Brain microvascular endothelial cell (primary cell): ENCODE measurements at places on chromosomes 3 and 15.

- no peak for DNase-seq
Observed at GRCh38 chr3:128341659-128342395, 124.9 kb downstream of the DNAJB8 start.

DNA sequence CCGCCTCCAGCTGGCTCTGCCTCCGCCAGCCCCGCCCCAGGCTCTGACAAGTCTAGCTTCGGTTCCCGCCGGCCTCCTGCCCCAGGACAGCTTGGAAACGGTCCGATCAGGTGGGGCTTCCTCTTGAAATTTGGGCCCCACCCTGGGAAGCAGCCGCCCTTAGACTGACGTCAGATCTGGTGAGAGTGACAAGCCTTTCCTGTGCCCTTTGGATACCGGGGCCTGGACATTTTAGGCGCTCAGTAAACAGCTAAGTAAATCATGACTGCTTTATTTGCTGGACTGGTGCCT, 378 bp upstream of the HYAL3 start:
- no peak for DNase-seq

DNA sequence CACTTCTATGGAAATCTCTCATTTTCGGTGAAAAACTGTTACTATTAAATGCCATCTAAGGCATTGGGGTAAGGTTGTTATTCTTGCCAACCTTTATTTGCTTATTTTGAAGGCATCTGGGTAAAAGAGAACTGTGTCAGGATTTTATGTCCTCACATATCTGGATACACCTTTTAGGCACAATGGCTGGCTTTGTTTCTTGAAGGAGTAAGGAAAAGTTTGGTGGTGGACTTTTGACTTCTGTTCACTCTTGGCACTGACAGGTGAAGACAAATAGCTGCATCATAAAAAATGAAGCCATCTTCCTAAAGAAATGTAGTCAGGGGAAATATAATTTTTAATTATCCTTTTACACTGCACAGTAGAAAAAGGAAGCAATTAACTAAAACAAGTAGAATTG, 310.0 kb downstream of the CNTN3 start:
- DNase-seq = no peak

DNA sequence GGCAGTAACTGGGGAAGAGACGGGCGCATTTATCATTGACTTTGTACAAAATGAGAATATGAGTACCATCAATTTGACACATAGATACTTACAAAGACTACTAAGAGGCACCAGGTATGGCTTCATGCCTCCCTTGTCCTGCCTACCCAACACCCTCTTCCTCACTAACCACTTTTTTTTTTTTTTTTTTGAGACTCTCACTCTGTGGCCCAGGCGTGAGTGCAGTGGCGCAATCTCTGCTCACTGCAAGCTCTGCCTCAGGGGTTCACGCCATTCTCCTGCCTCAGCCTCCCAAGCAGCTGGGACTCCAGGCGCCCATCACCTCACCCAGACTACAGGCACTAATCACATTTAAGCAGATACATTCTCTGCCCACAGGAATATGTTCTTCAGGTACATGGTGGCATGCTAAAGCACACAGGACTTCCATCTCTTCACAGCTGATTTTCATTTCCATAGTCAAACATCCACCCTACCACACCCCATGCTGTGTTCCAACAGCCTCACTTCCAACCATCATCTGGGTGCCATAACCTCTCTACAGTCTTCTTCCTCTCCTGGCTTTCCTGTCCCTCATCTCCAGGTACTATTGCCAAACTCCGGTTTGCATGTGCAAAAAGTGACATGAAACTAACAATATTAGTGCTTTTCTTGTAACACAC, 41.7 kb downstream of the RAB27A start:
- DNase-seq = no peak

GRCh38 chr15:93861956-93862741, 369.2 kb upstream of the MCTP2 start:
- DNase-seq = no peak

DNA sequence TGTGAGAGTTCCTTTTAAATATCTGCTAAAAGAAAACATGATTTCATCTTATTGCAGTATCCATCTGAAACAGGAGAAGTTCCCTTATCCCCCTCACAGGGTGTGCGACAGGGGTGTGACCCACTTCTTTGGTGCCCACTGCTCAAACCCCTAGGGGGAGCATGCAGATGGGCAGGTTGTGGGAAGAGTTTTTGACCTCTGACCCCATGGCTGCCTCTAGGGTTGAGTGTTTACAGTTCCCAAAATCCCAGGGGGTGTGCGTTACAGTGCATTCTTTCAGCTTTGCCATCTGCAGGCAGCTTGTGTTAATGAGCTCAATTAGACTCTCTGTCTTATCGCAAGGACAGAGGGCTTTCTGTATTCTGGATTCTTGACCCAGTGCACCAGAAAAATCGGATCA, 443.2 kb upstream of the FRG2C start:
- no peak for DNase-seq
